ENCODE measurements at places on chromosomes 12 and 14.

DNA sequence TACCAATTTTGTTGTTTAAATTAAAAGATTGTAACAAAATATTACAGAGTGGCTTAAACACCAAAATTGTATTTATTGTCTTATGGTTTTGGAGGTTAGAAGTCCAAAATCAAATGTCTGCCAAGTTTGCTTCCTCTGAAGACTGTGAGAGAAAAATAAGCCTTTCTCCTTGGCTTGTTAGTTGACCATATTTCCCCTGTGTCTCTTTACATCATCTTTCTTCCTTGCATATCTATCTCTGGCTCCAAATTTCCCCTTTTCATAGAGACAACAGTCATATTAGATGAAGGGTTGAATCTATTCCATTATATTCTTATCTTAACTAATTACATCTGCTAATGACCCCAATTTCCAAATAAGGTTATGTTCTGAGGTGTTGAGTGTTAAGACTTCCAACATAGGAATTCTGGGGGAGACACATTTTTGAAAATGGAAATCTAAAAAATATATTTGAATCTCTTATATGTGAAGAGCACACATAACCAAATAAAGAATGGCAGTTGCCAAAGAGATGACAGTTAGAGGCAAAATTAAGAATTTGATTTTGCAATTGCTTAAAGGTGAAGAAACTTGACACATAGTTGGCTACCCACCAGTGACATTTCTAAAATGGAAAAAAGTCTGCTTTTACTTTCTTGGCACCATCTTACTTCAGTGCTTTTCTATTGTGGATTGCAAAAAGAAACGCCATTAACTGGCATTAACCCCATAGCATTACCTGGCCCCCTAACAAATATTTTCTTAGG lies 407.2 kb downstream of the FSCB start:
- DNase-seq: no peak

GRCh38 chr12:67457778-67458665 lies 188.9 kb downstream of the CAND1 start:
- DNase-seq: no peak

DNA sequence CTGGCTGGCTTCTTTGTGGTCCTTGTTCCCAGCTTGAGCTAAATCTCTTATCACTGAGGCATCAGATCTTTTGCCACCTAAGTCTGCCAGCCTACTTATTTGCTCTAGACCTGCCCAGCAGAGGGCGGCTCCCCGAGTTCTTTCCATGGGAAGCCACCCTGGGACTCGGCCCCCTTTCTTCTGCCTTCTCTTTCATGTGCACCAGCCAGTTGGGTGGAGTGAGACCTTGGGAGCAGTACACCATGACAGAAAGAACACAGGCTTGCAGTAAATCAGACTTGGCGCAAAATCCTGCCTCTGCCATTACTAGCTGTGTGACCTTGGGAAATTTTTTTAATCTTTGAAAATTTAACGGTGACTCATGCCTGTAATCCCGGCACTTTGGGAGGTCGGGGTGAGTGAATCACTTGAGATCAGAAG lies 7.4 kb downstream of the SMAGP start:
- DNase-seq: peak; percentile 63

GRCh38 chr14:49206828-49207227 lies 379.4 kb downstream of the RPS29 start:
- no peak for DNase-seq

DNA sequence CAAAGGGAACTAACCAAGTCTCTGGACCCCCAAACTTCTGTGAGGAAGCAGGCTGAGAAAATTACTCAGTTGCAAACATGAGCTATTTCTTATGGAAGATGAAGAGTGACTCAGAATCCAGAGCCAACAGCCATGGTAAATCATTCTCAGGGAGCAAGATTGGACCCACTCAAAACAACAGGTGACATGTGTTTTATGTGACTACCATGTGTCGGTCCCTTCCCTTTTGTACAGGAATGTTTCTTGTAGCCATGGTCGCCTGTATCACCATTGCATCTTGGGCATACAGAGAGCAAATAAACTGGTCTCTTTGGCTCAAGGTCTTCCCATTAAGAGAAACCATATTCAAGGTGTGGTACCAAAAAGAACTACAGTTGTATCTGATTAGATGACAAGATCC lies 75.4 kb upstream of the COCH start:
- no peak for DNase-seq

GRCh38 chr12:118840399-118840798 lies 140.9 kb upstream of the SRRM4 start:
- DNase-seq: peak; percentile 5

- no peak for DNase-seq
Observed at GRCh38 chr14:91919814-91920213, 27.7 kb downstream of the FBLN5 start.

GRCh38 chr14:25351269-25351668 lies 301.3 kb upstream of the STXBP6 start:
- DNase-seq: no peak

GRCh38 chr14:47626151-47627035 lies 49.0 kb downstream of the MDGA2 start:
- DNase-seq: no peak

DNA sequence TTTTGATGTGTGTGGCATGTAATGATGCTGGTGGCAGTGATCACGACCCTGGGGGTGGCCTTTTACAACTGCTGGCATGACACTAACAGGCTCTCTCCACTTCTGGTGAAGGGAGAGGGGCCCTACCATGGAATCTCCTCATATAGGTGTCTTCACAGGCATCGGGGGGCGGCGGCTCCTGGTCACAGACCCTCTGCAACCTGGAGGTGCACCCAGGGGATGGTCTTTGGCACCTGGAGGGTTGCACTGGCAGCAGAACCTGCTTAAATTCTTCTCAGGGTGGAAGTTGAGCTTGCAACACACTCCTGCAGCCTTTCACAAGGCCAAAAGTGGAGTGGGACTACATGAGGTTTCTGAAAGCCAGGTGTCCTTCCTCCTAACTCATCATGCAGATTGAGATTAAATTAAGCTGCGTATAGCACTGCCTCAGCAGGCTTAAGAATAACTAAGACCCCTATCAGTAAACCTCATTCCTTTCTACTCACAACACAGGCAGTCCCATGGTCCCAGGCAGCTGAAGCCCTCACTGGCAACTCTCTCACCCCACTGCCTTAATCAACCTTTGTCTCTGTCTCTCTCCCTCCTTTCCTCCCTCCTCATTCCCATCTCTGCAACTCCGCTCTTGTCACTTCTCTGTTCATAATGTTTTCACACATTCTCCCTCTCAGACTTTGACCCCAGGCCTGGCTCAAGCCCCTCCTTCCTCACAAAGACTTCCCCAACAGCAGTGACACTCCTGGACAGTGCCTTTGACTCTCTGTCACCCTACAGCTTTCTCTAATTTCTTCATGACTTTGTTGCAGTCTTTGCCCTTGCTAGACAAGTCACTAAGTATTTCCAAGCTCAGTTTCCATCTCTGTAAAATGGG lies 18.9 kb downstream of the NID2 start:
- no peak for DNase-seq

DNA sequence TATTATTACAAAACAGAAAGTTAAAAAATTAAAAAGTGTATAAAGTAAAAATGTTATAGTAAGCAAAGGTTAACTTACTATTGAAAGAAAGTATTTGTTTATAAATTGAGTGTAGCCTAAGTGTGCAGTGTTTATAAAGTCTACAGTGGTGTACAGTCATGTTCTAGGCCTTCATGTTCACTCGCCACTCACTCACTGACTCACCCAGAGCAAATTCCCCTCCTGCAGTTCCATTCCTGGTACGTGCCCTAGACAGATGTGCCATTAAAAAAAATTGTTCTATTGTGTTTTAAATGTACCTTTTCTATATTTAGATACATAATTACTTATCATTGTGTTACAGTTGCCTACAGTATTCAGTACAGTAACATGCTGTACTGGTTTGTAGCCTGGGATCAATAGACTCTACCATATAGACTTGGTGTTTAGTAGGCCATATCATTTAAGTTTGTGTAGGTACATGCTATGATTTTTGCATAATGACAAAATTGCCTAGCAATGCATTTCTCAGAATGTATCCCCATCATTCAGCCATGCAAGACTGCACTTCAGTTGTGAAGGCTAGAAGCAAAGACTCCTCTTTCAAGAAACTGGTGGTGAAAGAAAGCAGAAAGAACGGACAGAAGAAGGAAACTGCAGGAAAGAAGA lies 100.6 kb downstream of the DACT1 start:
- no peak for DNase-seq

Data from hematopoietic multipotent progenitor cell treated with erythropoietin and hydrocortisone succinate and interleukin-3 and kit ligand, for 8 days (in vitro differentiated cells).